ENCODE measurements at places on chromosomes 6 and 20.

DNA sequence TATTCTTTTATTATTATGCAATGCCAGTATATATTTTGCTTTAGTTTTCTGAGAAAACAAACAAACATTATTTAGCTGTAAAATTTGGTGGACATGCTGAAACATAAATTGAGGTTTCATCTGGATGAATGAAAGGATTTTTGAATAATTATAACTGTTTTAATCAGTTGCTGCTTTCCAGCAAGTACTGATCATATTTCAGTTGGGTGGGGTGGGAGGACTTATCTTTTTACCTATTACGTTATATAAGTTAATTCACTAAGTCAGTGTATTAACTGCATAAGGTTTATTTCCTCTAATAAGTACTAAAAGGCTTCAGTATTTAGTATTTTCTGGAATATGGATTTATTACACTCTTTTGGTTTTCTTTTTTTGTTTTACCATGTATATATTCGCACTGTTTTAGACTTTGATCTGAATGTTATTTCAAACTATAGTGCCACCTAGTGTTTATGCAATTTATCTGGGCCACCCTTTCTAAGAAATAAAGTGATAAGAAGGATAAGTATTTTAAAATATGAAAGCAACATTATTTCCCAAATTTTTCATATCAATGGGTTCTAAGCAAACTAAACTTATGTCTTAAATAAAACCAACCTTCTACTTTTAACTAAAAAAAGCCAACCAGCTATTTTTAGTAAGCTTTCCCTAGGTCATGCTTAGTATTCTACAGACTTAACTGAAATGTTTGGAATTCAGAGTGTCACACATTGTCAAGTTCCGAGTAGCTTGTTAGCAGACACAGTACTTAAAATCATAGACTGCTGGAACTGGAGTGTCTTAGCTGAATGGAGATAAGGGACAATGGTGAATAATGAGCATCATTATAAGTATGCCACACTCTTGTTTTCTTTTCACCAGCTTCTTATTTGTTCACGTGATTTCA is 105.4 kb upstream of the MCHR2 start:
- no peak for DNase-seq

- no peak for DNase-seq
Measured at GRCh38 chr6:111276736-111277135, 189.4 kb downstream of the SLC16A10 start.

GRCh38 chr6:62283365-62283764 is 2.7 kb downstream of the KHDRBS2 start:
- no peak for DNase-seq

DNA sequence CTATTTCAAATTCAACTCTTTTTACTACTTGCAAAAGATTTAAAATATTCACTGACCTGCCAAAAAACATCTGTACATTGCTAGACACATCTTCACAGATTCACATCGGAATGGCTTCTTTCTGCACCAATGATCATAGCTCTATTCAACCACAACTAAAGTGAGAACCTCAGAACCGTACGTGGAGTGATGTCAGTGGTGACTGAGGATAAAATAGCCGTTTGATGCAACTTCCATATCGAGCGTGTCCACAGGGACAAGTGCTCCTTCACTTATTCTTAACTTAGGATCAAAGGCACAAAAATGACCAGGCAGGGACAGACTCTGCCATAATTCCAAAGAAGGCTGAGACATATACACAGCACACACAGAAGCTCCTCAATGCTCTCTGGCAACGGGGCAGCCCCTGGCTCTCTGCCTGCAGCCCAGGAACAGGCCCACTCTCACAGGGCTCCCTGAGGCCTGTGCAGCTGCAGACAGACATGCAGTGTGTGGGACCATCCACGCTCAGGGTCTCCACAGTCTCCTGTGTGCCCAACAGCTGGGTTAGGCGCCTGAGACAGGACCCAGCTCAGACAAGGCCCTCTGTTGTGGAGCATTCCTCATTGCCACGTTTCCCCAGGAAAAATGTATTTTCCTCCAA is 22.8 kb downstream of the FYN start:
- no peak for DNase-seq

DNA sequence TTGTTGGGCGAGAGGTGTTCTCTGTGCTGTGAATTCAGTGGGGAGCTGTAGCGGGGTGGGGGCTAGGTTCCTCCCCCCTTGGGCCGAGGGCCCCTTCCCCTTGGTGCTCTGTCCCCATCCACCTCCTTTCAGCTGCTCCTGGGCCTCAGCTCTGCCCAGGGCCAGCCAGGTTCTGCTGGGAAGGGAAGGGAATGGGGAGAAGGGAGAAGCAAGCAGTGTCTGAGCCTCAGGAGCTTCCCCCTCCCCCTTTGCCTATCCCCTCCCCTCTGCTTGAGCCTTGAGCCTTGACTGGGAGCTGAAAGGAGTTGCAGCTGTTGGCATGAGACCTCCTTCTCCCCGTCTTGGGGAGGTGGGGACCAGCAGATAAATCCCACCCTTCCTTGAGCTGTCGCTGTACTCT is 576 bp upstream of the RRP36 start:
- no peak for DNase-seq

- DNase-seq: no peak
Measured at GRCh38 chr20:24406251-24406650, 63.2 kb upstream of the SYNDIG1 start.

DNA sequence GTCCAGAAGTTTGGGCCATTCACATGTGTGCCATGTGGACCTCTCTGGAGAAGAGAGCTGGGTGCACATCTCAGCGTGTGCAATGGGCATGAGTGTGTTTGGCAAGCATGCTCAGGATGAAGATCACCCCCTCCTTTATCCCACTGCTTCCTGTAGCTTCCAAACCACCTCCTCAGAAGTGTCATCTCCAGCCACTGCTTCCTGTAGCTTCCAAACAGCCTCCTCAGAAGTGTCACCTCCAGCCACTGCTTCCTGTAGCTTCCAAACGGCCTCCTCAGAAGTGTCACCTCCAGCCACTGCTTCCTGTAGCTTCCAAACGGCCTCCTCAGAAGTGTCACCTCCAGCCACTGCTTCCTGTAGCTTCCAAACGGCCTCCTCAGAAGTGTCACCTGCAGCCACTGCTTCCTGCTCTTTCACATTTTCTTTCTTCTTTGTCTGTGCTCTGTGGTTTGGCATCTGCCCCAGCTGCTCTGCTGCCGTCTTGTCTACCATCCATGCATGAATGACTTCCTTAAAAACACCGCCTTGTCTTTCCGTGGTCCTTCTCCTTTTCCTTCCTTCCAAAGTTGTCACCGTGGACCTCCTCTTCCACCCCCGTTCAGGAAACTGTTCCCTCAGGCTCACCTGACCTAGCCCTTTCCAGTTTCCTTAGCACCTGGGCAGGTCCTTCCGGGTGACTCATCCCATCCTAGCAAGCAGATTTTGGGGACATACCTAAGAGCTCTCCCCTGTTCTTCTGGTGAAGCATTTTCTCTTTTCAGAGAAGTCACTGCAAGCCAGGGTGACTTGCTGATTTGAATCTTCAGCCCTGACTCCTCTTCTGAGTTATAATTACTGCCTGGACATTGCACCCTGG is 43.5 kb upstream of the TIAM2 start:
- DNase-seq: no peak

DNA sequence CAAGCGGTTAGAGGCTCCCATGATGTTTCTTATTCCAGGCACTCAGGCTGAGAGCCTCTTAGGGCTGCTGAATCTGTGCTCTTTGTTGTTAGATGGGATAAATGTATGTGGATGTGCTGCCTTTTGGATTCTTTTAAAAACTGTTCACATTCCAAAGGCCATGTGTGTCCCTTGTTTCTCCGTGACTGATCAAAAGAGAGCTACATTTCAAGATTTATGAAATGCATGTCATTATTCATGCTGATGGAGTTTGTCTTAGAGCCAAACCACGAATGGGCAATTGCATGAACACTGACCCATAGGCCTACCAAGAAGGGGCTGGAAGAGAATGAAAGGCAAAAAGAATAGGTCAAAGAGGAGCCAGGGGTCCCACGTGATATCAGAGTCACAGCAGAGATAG is 104.9 kb upstream of the TSHZ2 start:
- DNase-seq: no peak

- DNase-seq: peak; percentile 19
Measured at GRCh38 chr6:147204060-147204785, at the start of gene STXBP5. TSS of gene STXBP5 (plus strand) at chr6:147204417. CDS start at chr6:147204533, 116 bp downstream.

GRCh38 chr20:3646067-3646440 is 17.1 kb downstream of the GFRA4 start:
- DNase-seq: no peak

DNA sequence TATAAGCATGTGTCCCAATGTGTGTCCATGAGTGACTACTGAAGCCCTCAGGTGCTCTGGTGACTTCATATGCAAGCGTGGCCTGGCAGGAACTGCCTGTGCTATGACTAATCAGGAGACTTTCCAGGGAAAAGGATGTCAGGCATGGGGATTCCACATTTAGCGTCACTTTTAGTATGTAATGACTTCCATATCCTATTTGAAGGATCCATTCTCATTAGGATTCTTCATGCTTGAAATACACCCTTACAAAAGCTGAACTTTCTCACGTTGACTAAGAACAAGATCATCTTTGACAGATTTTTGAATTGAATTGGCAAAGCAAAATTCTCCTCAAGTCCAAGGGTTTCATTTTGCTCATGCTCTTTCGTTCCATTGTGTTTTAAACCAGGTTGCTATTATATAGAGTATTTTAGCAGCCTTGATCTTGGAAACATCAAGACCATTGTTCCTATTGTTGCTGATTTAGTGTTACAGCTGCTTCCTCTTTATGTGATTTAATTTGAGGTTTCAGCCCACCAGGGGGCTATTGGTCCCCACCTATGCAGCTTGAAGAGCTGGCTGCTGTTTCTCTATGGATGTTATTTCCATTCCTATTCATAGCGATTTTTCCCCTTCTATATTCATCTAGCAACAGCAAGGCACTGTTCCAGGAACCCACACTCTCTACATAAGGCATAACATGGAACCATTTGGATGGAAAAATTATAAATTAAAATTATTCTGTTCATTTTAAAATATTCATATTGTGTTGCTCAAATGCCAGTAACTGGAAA is 418.6 kb downstream of the CDKAL1 start:
- no peak for DNase-seq

GRCh38 chr20:63588641-63589041 is 14.6 kb upstream of the HELZ2 start:
- no peak for DNase-seq

DNA sequence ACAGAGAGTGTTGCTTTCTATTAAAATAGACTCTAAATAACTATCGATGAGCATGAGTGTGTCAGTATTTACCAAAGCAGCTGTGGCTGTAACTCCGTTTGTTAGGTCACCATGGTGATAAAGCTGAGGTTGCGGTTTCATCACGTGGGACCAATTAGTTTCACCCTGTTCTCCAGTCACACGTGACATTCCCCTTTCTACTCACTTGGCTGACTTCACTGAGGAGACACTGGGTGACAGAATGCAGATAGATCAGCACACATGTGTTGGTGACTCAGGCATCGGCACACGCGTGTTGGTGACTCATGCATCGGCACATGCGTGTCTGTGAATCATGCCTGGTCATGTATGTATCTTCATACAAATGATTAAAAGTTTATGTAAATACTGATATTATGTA is 285.4 kb downstream of the THBS2 start:
- no peak for DNase-seq

DNA sequence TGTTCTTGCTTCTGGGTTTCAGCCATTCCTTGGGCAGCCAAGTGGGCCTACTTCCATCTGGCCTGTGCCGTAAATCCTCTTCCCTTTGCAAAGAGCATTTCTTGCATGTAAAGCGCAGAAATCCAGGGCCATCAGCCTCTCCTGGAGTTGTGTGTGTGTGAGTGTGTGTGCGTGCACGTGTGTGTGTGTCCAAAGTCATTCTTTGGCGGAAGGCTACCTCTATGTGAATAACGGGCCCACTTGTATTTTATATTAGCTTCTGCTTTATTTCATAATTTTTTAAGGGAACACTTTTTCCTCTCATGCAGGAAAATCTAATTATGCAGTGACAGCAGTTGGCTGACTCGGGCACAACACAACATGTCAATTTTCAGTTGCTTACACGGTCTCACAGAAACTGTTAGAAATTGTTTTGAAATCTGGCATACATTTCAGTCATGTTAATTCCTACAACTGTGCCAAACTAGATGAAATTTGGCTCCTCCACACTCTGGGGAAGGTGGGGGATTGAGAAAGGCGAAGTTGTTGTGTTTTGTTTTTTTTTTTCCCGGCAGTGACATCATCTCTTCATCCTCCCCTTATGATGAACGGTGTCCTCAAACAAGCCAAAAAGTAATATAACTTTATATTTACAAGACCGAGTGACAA is 223.7 kb upstream of the TSHZ2 start:
- DNase-seq: no peak

- peak; percentile 24 for DNase-seq
Measured at GRCh38 chr20:10427060-10427692, 6.8 kb downstream of the MKKS start.

DNA sequence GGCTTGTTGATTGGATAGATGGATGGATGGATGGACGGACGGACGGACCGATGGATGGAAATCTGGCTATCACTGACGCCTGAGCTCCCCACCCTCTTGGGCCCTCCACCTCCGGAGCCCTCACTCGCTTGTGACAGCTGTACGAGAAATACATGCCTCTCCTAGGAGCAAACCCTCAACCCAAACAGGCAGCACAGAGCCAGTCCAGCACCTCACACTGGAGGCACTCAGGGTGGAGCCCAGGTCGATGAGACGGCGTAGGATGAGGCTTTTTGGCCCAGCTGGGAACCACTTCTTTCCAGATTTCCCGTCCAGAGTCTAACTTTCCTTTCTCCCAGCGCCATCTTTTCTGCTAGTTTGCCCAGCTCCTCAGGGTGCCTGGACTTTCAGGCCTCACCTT is 2.7 kb upstream of the LY6G5C start:
- DNase-seq: no peak

DNA sequence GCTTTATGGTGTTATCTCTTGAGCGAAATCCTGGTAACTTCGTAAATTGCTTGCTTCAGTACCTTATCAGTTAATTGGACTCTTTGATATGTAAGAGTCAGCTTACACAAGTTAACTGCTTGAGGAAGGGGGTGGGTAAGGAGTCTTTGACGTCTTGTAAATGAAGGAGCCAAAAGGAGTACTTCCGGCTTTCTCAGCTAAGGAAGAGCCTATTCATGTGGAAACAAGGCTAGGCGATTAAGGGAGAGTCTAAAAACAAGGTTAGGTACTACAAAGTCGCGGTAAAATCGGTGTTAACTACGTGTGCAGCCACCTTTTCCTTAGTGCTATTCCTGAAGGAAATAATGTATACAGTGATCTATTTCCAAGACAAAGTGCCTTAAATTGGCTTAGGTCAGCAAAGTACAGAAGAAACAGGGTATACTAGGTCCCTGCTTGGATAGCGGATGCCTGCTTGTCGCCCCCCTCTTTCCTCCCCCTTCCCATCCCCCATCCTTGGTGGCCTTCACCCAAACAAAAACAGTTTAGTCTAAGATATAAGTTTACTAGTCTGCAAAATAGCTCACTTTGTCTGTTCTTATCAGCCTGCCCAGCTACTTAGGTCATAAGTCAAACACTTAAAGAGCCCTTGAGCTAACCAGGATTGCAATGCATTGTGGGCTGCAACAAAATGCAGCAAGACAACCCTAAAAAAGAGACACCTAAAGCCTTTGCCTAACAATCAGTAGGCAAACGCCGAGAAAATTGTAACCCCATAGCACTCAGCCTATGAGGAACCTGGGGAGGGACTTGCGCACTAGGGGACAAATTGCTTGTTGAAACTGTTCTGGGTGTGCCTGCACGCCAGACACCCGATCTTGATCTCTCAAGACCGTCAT is 147.3 kb downstream of the TRIM27 start:
- no peak for DNase-seq
